GM18507 (cell line): ENCODE measurements at places on chromosomes 12 and 14.

DNA sequence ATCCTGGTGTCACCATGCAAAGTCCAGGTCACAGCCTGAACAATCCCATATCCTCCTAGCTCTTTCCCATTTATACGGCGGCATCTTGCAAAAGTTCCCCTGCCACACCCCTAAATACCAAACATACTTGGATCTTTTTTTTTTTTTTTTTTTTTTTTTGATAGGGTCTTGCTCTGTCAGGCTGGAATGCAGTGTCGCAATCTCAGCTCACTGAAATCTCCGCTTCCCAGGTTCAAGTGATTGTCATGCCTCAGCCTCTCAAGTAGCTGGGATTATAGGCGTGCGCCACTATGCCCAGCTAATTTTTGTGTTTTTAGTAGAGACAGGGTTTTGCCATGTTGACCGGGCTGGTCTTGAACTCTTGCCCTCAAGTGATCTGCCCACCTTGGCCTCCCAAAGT is 451.3 kb downstream of the GLT1D1 start:
- DNase-seq = no peak

- DNase-seq = no peak
Measured at GRCh38 chr14:78982551-78982950, 812.4 kb downstream of the NRXN3 start.

DNA sequence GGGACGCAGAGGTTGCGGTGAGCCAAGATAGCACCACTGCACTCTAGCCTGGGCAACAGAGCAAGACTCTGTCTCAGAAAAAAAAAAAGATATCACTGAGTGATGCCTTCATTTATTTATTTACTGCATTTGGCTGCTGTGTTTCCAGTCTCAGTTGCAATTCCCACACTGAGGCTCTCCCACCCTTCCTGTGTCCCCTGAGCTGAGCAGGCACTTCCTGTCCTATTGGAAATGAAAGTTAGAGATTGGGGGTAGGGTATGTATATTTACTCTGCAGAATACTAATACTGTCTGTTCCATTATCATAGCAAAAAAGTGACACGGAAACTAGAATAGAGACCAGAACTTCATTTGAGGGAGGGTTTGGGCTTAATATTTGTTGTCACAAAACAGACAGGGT is 1.6 kb upstream of the RBMS2 start:
- no peak for DNase-seq

DNA sequence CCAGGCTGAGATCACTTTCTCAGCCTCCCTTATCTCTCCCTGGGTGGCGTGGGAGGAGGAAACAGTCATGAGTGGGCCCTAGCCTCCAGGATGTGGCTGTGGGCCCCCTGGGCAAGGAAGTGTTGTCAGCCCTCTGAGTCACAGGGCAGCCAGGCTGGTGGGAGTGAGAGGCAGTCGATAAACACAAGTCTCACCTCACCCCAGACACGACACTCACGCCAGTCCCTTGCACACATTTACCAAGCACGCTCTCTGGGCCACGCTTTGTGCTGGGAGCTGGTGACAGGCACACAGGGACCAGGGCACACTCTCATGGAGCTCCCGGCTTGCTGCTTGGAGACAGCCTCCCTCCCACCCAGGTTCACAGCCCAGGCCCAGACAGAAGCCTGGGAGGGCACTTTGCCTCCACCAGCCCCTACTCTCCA is 1.9 kb upstream of the KRT79 start:
- no peak for DNase-seq

GRCh38 chr12:95191060-95191696 is 26.1 kb downstream of the FGD6 start:
- no peak for DNase-seq

DNA sequence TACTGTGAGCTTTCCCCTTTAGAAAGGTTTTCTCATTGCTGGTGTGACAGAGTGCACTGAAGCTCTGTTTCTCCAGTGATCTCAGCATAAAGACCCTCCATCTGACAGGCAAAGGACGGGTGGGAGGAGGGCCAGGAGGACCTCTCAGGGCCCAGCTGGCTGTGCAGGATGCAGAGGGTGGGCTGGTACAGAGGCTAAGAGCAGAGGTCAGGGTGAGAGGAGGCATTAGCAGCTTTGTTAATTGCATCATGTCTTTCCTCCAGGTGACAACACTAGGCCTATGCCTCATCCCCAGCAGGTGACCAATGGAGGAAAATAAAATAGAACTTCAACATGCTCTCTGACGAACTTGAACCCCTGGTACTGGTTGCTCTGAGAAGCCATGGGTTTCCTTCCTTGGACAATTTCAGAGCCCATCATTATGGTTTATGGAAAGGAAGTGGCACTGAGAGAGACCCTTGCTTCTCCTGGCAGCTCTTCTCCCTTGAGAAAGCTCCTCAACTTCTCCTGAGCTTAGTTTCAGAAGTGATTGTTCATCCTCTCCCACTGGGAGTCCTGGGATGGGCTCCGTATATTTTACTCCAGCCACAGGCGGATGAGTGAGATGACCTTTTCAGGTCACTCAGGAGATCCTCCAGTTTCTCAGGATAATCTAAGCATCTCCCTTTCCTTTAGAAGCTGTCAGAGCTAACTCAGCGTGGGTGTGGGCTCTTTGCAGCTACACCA is 45.8 kb upstream of the ATP23 start:
- no peak for DNase-seq

- no peak for DNase-seq
Measured at GRCh38 chr12:11630046-11630706, 19.3 kb upstream of the ETV6 start.

DNA sequence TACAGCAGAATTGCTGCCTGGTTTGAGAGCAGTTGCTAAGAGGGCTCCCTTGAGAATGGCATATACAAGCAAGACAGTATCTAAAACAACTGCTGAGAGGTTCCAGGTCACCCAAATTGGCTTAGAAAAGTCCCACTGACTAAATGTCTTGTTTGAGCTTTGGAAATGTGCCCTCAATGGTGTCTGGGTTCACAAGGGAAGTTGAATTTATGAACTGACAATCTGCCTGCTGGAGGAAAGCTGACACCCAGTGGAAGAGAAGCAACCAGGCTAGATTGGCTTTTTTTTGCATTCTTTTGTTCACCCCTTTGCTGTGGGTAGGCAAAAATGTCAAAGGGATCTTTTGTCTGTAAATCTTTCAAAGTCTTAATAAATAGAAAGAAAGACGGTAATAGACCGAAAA is 44.6 kb upstream of the NPFF start:
- no peak for DNase-seq
